Activated CD8-positive, alpha-beta T cell treated with anti-CD3 and anti-CD28 coated beads, Interleukin-2, amount 10 ng/mL, durations not matched to agents 7 days and 5 days (primary cell): ENCODE measurements at places on chromosomes 2 and 18. TPM values are rescaled to one million over a fixed set of nuclear protein-coding genes. Genes with fewer than 3 reads are reported as not detected.

The TFCP2L1 gene
- 0.16 TPM for total RNA-seq

- peak; percentile 60 for DNase-seq
- peaks cover 44% of the 10 kb centered on the region for H3K4me1 ChIP-seq
- H3K4me3 ChIP-seq: peak overlapping the region; percentile 18
- peaks cover 27% of the 10 kb centered on the region for H3K27me3 ChIP-seq
- H3K27ac ChIP-seq: no peak overlapping the region
Measured at GRCh38 chr18:13217466-13217961, 1.0 kb upstream of the LDLRAD4 start.

- no peak for DNase-seq
- H3K36me3 ChIP-seq: no peaks in the 10 kb centered on the region
- H3K27ac ChIP-seq: no peak overlapping the region
Measured at GRCh38 chr18:33585431-33585775, 7.4 kb downstream of the ASXL3 start.

DNA sequence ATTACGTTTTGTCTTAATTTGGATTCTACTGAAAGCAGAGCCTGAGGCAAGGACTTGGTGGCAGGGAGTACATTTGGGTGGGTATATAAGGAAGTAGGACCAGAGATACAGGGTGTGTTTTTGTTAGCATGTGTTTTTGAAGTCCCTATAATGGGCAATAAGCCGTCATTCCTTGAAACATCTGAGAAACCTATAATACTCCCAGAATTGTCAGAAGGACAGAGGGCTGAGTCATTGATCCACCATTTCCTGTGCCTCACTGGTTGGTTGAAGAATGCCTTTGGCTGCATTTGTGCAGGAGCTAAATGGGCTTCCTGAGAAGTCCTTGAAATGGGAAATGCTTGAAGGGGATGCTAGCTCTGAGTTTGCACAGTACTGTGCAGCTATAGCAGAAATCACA is 281.8 kb upstream of the ZEB2 start:
- H3K27ac ChIP-seq: no peak overlapping the region
- peaks cover 3% of the 10 kb centered on the region for H3K27me3 ChIP-seq
- H3K4me3 ChIP-seq: no peak overlapping the region
- no peak for DNase-seq
- H3K36me3 ChIP-seq: no peaks in the 10 kb centered on the region

The IHH gene
- total RNA-seq: not detected

The HMSD gene
- not detected for total RNA-seq

DNA sequence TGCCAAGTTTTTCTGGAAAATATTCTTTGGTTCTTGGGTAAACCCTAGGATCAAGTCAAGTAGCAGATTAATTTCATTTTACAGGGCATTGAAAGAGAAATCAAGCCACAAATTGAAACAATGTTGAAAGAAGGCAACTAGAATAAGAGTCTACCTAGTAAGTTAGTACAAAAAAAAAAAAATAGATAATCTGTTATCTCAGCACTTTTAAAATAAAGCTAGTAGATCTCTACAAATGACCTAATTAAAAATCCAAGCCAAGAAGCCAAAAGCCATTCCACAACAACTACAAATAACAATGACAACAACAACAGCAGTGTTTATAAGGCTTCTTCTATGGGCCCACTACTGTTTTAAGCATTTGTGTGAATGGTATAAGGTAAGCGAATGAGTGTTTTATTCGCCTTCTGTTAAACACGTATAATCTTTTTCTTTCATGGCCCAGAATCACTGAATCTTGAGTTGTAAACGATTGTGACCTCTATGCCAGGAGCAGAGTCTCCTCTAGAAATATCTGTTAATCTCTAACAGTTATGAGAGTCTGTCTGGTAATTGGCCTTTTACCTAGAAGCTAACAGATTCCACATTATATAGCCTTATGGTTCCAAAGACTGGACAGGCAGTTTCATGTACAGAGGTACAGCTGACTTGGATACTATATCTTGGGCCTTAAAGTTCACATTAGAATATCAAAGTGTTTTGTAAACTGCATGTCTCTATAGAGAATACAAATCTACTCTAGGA is 28.6 kb upstream of the CUL3 start:
- H3K27me3 ChIP-seq: peaks cover 6% of the 10 kb centered on the region
- H3K36me3 ChIP-seq: no peaks in the 10 kb centered on the region
- no peak for DNase-seq
- no peak overlapping the region for H3K27ac ChIP-seq
- H3K4me3 ChIP-seq: no peak overlapping the region

The FBXO41 gene
- total RNA-seq: 32.3 TPM

The ANO7 gene
- total RNA-seq: 0.29 TPM

GRCh38 chr2:126905991-126906390 is 7.3 kb downstream of the TEX51 start:
- no peak overlapping the region for H3K27ac ChIP-seq
- no peaks in the 10 kb centered on the region for H3K36me3 ChIP-seq
- H3K4me1 ChIP-seq: no peaks in the 10 kb centered on the region
- peaks cover 6% of the 10 kb centered on the region for H3K27me3 ChIP-seq
- H3K4me3 ChIP-seq: no peak overlapping the region

- no peaks in the 10 kb centered on the region for H3K4me1 ChIP-seq
- H3K27ac ChIP-seq: no peak overlapping the region
- no peaks in the 10 kb centered on the region for H3K27me3 ChIP-seq
- no peaks in the 10 kb centered on the region for H3K36me3 ChIP-seq
Measured at GRCh38 chr2:228703152-228703551, 521.7 kb upstream of the SPHKAP start.

DNA sequence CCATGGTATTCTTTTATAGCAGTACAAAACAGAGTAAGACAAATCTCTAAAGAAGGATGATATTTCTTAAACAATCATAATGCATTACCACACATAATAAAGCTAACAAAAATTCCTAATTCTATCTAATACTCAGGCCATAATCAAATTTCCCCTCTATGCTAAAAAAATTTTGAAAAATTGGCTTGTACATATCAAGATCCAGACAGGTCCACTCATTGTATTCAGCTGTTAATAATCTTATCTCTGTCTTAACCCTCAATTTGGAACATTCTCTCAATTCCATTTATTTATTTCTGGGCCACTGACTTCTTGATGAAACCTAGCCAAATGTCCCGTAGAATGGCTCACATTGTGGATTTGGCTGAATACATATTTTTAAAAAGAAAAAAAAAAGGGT is 59.1 kb upstream of the PAX3 start:
- H3K4me1 ChIP-seq: no peaks in the 10 kb centered on the region
- no peaks in the 10 kb centered on the region for H3K36me3 ChIP-seq
- H3K27me3 ChIP-seq: no peaks in the 10 kb centered on the region
- H3K27ac ChIP-seq: no peak overlapping the region
- H3K4me3 ChIP-seq: no peak overlapping the region

DNA sequence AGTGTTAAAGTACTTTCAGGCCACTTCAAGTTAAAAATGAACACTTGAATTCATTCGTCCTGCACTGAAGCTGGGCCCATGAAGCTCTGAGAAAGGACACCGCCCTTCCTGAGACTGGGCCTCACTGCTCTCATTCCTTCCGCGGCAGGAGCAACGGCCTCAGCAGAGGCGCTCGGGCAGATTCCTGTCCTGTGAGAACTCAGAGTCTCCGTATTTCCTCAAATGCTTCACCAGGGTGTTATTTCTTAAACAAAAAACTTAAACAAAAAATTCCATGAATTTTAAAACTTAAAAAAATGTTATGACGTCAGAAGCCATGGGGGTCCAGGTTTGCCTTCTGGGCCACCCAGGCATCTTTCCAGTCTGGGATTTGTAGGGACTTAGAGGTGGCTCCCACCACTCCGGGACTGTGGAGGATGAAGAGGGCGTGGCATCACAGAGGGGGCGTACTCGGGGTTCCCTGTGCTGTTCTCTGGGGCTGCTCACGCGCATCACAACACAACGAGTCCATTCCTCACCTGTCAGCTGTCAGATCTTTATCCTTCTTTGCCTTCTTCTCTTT is 115.9 kb upstream of the ASB18 start:
- H3K27ac ChIP-seq: no peak overlapping the region
- peaks cover under 1% of the 10 kb centered on the region for H3K4me1 ChIP-seq
- peaks cover 14% of the 10 kb centered on the region for H3K27me3 ChIP-seq
- no peak overlapping the region for H3K4me3 ChIP-seq

The NEUROD1 gene
- total RNA-seq: not detected

DNA sequence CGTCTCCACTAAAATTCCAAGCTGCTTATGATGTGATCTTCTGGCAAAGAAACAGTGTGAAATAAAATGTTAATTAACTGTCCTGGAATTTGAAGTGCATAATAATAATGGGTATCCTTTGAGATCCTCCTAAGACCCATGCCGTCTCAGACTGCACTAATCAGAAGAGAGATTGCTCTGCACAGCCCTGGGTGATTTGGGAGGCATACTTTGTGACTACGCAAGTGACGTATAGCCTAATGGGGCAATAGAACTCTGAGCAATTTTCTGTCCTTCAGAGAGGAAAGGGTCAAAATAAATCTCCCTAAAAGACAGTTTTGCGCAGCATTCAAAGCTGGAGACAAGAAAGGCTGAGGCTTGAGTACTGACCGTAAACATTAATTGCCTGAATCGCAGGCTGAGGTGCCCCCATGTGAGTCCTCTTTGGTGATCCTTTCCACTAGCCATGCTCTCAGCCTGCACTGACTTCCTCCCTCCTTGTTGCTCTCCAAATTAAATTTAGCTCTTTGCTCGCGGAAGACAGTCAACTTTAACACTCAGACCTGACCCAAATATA is 76.0 kb downstream of the DPP4 start:
- DNase-seq: no peak
- no peaks in the 10 kb centered on the region for H3K27me3 ChIP-seq
- peaks cover 86% of the 10 kb centered on the region for H3K4me1 ChIP-seq

- DNase-seq: no peak
- no peak overlapping the region for H3K4me3 ChIP-seq
- no peak overlapping the region for H3K27ac ChIP-seq
- no peaks in the 10 kb centered on the region for H3K36me3 ChIP-seq
- H3K27me3 ChIP-seq: peaks cover 18% of the 10 kb centered on the region
- no peaks in the 10 kb centered on the region for H3K4me1 ChIP-seq
Measured at GRCh38 chr2:86309966-86310365, 27.5 kb downstream of the REEP1 start.

The CPSF3 gene
- 54.1 TPM for total RNA-seq

The MOCOS gene
- total RNA-seq: 0.47 TPM

- no peak overlapping the region for H3K27ac ChIP-seq
- no peak overlapping the region for H3K4me3 ChIP-seq
- no peaks in the 10 kb centered on the region for H3K4me1 ChIP-seq
- peaks cover 4% of the 10 kb centered on the region for H3K27me3 ChIP-seq
Measured at GRCh38 chr2:182906454-182906853, 40.0 kb upstream of the FRZB start.

GRCh38 chr18:31100436-31101182 is 1.6 kb downstream of the DSC2 start:
- H3K36me3 ChIP-seq: no peaks in the 10 kb centered on the region
- H3K27ac ChIP-seq: no peak overlapping the region
- H3K27me3 ChIP-seq: peaks cover 31% of the 10 kb centered on the region
- H3K4me3 ChIP-seq: no peak overlapping the region
- no peak for DNase-seq
- H3K4me1 ChIP-seq: no peaks in the 10 kb centered on the region

The ACOXL gene
- not detected for total RNA-seq

DNA sequence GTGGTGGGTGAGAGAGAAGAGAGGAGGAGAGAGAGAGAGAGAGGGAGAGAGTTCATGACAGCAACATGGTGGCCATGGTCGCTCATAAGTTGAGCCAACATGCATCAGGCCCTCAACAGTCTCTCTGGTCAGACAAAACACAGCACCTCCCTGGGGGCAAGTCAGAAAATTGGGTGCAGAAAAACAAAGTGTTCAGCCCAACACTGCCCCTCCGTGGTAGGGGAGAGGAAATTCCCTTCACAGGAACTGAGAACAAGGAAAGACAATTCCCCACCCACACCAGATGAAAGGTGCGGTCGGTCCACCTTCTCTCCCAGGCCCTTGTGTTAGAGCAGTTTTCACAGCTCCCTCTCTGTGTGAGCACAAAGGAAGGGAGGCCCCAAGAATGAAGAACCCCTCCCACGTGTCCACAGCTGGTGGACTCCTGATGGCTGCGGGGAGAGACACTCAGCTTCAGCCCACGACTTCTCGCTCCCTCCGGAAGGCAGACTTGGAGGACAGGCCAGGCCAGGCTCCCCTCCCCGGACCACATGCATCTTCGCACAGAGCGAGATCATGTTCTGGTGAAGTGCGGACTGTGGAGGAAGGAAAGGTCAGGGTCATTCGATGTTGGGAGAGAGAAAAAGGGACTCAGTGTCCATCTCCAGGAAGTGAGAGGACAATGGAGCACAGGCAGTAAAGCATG is 181.7 kb downstream of the ANAPC1 start:
- H3K27ac ChIP-seq: no peak overlapping the region
- no peaks in the 10 kb centered on the region for H3K27me3 ChIP-seq
- no peaks in the 10 kb centered on the region for H3K36me3 ChIP-seq
- H3K4me1 ChIP-seq: peaks cover 59% of the 10 kb centered on the region
- no peak overlapping the region for H3K4me3 ChIP-seq

The ACKR3 gene
- total RNA-seq: 3.6 TPM

GRCh38 chr2:4604767-4605166 is 901.4 kb downstream of the DCDC2C start:
- H3K4me3 ChIP-seq: no peak overlapping the region
- no peaks in the 10 kb centered on the region for H3K27me3 ChIP-seq
- no peaks in the 10 kb centered on the region for H3K4me1 ChIP-seq
- DNase-seq: no peak

DNA sequence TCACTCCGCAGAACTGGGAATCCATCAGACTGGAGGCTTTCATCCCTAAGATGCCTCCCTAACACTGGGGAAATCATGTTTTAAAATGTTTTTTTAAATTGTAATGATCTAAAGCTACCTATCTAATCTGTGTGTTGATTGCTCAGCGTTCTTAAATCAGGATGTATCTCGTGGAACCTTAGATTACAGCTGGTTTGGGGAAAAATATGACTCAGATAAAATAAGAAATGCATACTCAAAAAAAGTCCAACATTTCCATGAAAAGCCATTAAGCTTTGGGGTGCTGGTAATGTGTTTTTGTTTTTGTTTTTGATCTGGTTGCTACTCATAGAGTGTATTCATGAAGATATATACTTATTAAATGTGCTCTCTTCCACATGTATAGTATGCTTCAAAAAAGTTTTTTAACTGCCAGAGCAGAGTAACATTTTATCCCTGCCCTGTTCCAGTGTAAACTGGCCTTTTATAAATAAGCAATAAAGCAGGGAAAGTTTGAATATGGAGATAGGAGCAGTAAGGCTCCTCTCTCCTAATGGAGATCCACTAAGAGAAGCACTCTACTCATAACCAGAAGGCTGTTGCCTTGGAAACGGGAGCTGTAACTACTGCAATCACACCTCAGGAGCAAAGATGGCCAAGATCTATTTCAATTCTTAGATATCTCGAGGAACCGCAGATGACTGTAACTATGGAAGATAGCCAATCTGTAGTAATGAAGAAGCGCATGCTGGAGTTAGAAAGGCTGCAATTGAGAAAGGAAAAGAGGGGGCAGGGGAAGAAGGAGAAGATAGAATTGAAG is 41.6 kb downstream of the ANKRD44 start:
- peak overlapping the region; percentile 19 for H3K27ac ChIP-seq
- H3K27me3 ChIP-seq: no peaks in the 10 kb centered on the region
- peaks cover 92% of the 10 kb centered on the region for H3K4me1 ChIP-seq
- no peak for DNase-seq

The GPC1 gene
- 4.4 TPM for total RNA-seq
